ENCODE measurements at places on chromosomes 2 and 18. TPM values are rescaled to one million over a fixed set of nuclear protein-coding genes. Genes with fewer than 3 reads are reported as not detected.
A peak's percentile ranks its signal among the peaks of the same experiment; 100 is the strongest.

GRCh38 chr2:30149513-30149912 lies 2.7 kb downstream of the YPEL5 start:
- DNase-seq: peak; percentile 35

DNA sequence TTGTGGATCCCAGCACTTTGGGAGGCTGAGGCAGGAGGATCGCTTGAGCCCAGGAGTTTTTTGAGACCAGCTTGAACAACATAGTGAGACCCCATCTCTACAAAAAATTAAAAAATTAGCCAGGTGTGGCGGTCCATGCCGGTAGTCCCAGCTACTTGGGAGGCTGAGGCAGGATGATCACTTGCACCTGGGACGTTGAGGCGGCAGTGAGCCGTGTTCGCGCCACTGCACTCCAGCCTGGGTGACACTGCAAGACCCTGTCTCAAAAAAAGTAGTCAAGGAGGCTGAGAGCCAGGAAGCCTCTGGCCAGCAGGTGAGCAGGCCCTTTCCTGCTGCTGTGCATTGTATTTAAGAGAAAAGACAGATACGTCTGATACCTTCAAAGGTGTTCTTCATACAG lies 11.1 kb upstream of the PROC start:
- no peak for DNase-seq

- DNase-seq: no peak
Observed at GRCh38 chr18:7889515-7889914, 322.4 kb downstream of the PTPRM start.

GRCh38 chr2:28507796-28508764 lies 12.2 kb downstream of the PLB1 start:
- DNase-seq: peak; percentile 23

RMND5A gene
- 57.7 TPM for total RNA-seq

SKOR2 gene
- total RNA-seq: not detected

SERPINB13 gene
- not detected for total RNA-seq

VAMP8 gene
- total RNA-seq: 95.4 TPM

RFTN2 gene
- total RNA-seq: 0.09 TPM

Measured in CD8-positive, alpha-beta memory T cell (primary cell).